Esophagus (tissue), 2 donors: ENCODE measurements at places on chromosomes 4 and X. TPM values are rescaled to one million over a fixed set of nuclear protein-coding genes. Genes with fewer than 3 reads are reported as not detected.

STOX2 gene
- 3.3 TPM for polyA plus RNA-seq

LNX1 gene
- polyA plus RNA-seq = 44.2 TPM

TRIM75 gene
- polyA plus RNA-seq = not detected

ARX gene
- not detected for polyA plus RNA-seq

DIAPH2 gene
- polyA plus RNA-seq = 3.6 TPM
